ENCODE measurements at places on chromosomes 12 and 14. TPM values are rescaled to one million over a fixed set of nuclear protein-coding genes. Genes with fewer than 3 reads are reported as not detected.

DNA sequence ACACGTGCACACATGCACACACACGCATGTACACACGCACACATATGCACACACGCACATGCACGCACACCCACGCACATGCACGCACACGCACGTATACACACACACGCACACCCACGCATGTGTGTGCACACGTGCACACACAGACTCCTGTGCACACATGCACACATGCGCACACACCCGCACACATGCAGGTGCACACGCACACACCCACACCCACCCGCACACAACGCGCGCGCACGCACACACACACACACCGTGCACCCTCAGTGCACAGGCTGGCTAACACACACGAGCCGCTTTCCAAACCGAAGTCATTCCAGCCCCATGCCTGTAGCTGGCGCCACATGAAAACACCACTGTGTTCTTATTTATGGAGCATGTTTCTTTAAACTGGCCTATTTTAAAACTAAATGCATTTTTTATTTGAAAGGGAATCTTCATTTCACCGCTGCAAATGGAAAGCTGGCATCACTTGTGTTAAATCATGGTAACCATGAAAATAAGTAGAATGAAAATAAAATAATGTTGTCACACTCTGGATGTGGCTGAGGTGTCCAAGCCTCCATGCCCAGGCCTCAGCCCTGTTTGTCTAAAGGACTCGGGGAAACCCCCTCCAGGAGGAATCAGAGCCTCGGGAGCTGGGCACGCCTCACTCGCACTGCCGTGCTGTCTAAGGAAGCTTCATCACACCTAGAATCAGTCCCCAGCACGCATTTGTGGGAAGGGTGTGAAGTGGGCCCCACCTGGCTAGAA lies 45.1 kb downstream of the GALNT9 start:
- no peak overlapping the region for H3K4me3 ChIP-seq
- no peak for DNase-seq
- H3K4me1 ChIP-seq: no peaks in the 10 kb centered on the region
- peaks cover 64% of the 10 kb centered on the region for H3K27me3 ChIP-seq
- no peaks in the 10 kb centered on the region for H3K36me3 ChIP-seq

DNA sequence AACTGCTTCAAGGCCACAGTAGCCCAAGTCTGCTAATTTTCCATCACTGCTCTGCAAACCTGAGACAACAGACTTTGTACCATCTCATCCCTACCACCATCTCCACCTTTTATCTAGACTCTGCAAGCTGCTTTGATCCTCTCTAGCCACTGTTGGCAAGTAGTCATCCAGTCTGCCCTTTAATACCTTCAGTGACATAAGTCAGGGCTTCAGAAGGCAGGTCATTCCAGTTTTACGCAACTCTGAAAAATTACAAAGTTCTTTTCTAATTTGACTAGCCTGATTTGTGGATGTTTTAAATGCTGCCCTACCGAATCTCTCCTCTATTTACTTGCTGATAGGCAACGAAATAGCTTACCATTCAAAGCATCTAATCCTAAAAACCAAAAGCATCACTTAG lies 2.8 kb downstream of the FERMT2 start:
- DNase-seq: no peak
- H3K36me3 ChIP-seq: no peaks in the 10 kb centered on the region
- no peak overlapping the region for H3K4me3 ChIP-seq
- no peak overlapping the region for H3K27ac ChIP-seq
- peaks cover 23% of the 10 kb centered on the region for H3K4me1 ChIP-seq
- peaks cover 71% of the 10 kb centered on the region for H3K27me3 ChIP-seq

DNA sequence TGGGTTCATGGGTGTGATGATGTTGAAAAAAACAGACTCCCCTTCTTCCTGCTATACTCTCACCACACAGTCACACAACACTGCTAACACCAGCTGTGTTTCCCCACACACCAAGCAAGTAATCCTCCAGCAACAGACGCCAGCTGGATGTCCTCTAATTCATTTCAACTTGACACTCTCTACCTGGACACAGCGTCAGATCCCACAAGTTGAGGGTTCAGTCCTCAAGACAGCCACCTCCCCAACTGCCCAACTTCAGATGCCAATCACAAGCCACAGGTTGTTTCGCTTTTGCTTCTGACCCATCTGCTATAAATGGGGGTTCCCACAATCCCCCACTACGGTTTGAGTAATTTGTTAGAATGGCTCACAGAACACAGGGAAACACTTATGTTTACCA lies 49.3 kb downstream of the TMEM30B start:
- DNase-seq: no peak
- H3K27ac ChIP-seq: no peak overlapping the region
- no peak overlapping the region for H3K4me3 ChIP-seq
- no peaks in the 10 kb centered on the region for H3K4me1 ChIP-seq
- no peaks in the 10 kb centered on the region for H3K36me3 ChIP-seq

GRCh38 chr14:61608245-61609165 lies 86.8 kb upstream of the HIF1A start:
- peaks cover 13% of the 10 kb centered on the region for H3K4me1 ChIP-seq
- H3K27me3 ChIP-seq: no peaks in the 10 kb centered on the region
- no peak overlapping the region for H3K27ac ChIP-seq
- no peak overlapping the region for H3K4me3 ChIP-seq
- no peaks in the 10 kb centered on the region for H3K36me3 ChIP-seq

- no peak for DNase-seq
- H3K4me1 ChIP-seq: peaks cover 18% of the 10 kb centered on the region
- H3K4me3 ChIP-seq: no peak overlapping the region
- no peak overlapping the region for H3K27ac ChIP-seq
- H3K36me3 ChIP-seq: no peaks in the 10 kb centered on the region
These were observed 2.4 kb upstream of the MLEC start for GRCh38 chr12:120684523-120684932.

- no peak for DNase-seq
- peaks cover 14% of the 10 kb centered on the region for H3K4me1 ChIP-seq
- H3K27ac ChIP-seq: no peak overlapping the region
These were observed 205.2 kb downstream of the SLC41A2 start for GRCh38 chr12:104752881-104753280.

- peaks cover 13% of the 10 kb centered on the region for H3K36me3 ChIP-seq
- no peak for DNase-seq
- H3K4me1 ChIP-seq: peaks cover 62% of the 10 kb centered on the region
- no peak overlapping the region for H3K4me3 ChIP-seq
- H3K27ac ChIP-seq: no peak overlapping the region
- H3K27me3 ChIP-seq: no peaks in the 10 kb centered on the region
These were observed 1.8 kb downstream of the GALNT6 start for GRCh38 chr12:51389302-51389999.

- no peak overlapping the region for H3K4me3 ChIP-seq
- no peaks in the 10 kb centered on the region for H3K36me3 ChIP-seq
- H3K27me3 ChIP-seq: peaks cover 15% of the 10 kb centered on the region
- H3K27ac ChIP-seq: no peak overlapping the region
These were observed 64.3 kb downstream of the PDE6H start for GRCh38 chr12:15037091-15037687.

GRCh38 chr12:56520506-56520905 lies 1.1 kb upstream of the RBMS2 start:
- H3K4me3 ChIP-seq: no peak overlapping the region
- H3K36me3 ChIP-seq: no peaks in the 10 kb centered on the region
- H3K27ac ChIP-seq: no peak overlapping the region

Gene OASL
- total RNA-seq: 16.9 TPM

Gene RHEBL1
- 11.0 TPM for total RNA-seq

Gene TMEM117
- 0.68 TPM for total RNA-seq

Data from activated naive CD8-positive, alpha-beta T cell treated with anti-CD3 and anti-CD28 coated beads for 36 hours (primary cell).